ENCODE measurements at places on chromosomes 1 and 21. TPM values are rescaled to one million over a fixed set of nuclear protein-coding genes. Genes with fewer than 3 reads are reported as not detected.
A peak's percentile ranks its signal among the peaks of the same experiment; 100 is the strongest.

- DNase-seq: peak; percentile 56
These were observed 20.1 kb upstream of the S100A10 start for GRCh38 chr1:152013664-152014237.

KRTAP21-2 gene
- total RNA-seq: not detected

- no peak for DNase-seq
These were observed 347.2 kb downstream of the PTPRC start for GRCh38 chr1:198986036-198986435.

GRCh38 chr1:1858382-1859086, 32.4 kb downstream of the GNB1 start:
- DNase-seq: peak; percentile 68

GRCh38 chr1:91798740-91799139, 87.2 kb downstream of the TGFBR3 start:
- DNase-seq: no peak

OR2L8 gene
- 0.61 TPM for total RNA-seq

- DNase-seq: no peak
These were observed 48.0 kb downstream of the IL6R start for GRCh38 chr1:154453161-154453560.

GRCh38 chr1:203072911-203073310, 12.9 kb downstream of the MYOG start:
- no peak for DNase-seq

DNA sequence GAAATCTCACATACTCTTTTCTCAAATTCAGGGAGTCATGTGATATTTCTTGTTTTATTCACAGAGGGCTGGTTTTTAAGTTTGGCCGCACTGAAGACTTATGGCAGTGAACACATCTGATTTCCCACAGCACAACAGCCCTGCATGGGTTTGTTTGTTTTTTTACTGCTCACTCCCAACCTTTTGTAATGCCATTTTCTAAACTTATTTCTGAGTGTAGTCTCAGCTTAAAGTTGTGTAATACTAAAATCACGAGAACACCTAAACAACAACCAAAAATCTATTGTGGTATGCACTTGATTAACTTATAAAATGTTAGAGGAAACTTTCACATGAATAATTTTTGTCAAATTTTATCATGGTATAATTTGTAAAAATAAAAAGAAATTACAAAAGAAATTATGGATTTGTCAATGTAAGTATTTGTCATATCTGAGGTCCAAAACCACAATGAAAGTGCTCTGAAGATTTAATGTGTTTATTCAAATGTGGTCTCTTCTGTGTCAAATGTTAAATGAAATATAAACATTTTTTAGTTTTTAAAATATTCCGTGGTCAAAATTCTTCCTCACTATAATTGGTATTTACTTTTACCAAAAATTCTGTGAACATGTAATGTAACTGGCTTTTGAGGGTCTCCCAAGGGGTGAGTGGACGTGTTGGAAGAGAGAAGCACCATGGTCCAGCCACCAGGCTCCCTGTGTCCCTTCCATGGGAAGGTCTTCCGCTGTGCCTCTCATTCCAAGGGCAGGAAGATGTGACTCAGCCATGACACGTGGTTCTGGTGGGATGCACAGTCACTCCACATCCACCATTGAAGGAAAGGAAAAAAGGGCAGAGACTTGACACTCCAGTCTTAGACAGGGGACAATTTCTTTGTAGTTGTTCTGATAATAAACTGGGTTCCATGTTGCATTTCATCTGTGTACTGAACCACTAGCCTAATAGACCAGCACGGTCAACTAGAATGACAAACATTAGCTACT, 22.8 kb downstream of the TMEM50A start:
- no peak for DNase-seq

DNA sequence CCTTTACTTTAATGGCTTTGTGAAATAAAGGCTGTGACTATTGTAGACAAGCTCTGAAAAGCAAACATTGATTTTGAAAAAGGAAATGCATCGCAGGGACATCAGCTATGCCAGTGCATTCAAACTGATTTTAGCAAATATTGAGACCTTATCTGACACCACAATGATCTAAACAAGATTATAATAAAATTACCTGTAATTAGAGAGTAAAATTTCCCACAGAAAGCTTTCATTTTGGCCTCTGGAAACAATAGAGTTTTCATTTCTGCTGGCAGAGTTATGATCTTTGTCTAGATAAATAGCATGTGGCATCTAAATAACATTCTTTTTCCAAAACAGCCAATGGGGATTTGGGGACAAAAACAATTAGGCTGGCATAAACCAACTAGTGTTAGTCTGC, 650.4 kb upstream of the PRMT6 start:
- no peak for DNase-seq

DNA sequence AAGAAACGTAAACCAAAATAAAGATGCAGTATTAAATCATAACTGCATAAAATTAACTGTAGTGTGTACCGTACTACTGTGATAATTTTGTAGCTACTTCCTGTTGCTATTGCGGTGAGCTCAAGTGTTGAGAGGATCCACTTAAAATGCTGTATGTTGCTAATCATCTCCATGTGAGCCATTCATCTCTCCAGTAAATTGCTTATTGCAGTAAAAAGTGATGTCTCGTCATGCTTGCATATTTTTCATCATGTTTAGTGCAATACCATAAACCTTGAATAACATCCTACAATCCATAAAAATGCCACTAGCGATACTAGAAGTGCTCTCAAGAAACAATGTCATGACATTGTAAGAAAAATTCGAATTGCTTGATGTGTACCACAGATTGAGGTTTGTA, 66.3 kb downstream of the RAVER2 start:
- no peak for DNase-seq

- no peak for DNase-seq
These were observed 66.1 kb downstream of the CD2 start for GRCh38 chr1:116820369-116820768.
